ENCODE measurements at places on chromosomes 2 and 18. TPM values are rescaled to one million over a fixed set of nuclear protein-coding genes. Genes with fewer than 3 reads are reported as not detected.

GRCh38 chr2:171553858-171554257 lies 31.6 kb downstream of the CYBRD1 start:
- DNase-seq: no peak

DNA sequence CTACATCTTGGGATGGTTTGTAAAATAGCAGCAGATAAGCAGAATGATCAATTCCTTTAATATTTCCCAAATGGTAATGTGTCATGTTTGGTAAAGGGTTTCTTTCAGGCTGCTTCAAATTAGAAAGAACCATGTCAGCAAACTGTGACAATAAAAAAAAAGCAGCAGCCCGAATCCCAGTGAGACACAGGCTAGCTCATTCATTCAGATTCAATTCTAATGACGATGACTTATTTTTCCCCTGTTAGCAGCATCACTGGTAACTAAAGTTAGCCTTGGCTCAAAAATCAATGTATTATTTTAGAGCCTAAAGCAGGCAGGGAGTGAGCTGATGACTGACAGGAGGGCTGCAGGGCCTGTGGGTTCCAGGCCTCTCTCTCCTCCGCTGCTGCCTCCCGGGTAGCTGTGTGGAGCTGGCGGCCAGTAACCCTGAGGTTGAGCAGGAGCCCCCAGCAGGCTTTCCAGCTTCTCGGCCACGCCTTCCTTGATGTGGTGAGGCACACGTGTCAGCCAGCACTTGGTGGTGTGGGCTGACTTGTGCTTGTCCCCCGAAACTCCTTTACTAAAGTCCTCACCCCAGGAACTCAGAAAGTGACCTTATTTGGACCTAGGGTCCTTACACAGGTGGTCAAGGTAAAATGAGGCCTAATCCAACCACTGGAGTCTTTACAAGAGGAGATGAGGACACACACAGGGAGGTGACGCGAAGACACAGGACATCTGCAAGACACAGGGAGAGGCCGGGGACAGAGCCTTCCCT lies 120.5 kb upstream of the HS6ST1 start:
- DNase-seq: no peak

- no peak for DNase-seq
Observed at GRCh38 chr2:121398853-121399252, 113.9 kb upstream of the TFCP2L1 start.

DNA sequence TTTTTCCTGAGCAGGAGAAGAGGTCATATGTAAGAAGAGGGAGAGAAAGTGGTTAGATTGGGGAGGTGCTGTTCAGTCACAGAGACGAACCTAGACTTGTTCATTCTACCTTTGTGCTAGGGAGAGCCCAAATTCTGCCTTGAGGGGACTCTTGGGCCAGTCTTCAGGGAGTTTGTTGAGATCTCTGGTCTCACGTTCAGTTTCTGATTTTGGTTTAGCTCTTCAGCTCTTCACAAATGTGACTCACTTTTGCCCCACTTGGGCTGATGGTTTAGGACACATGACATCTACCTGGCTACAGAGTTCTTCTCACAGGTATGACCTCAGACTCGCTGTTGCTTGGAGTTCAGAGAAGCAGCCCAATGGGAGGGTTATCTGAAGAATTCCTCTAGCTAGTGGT lies 49.2 kb upstream of the DARS1 start:
- DNase-seq: no peak

TEX44 gene
- not detected for total RNA-seq

- no peak for DNase-seq
Observed at GRCh38 chr18:59690186-59690982, 6.8 kb downstream of the CCBE1 start.

- DNase-seq: no peak
Observed at GRCh38 chr18:31976242-31976641, 33.3 kb upstream of the TRAPPC8 start.

GRCh38 chr2:165401285-165401852 lies 68.1 kb upstream of the CSRNP3 start:
- no peak for DNase-seq

GRCh38 chr2:18284331-18284730 lies 276.1 kb downstream of the RDH14 start:
- no peak for DNase-seq

- no peak for DNase-seq
Observed at GRCh38 chr18:13477147-13477683, 249.1 kb downstream of the FAM210A start.

DNA sequence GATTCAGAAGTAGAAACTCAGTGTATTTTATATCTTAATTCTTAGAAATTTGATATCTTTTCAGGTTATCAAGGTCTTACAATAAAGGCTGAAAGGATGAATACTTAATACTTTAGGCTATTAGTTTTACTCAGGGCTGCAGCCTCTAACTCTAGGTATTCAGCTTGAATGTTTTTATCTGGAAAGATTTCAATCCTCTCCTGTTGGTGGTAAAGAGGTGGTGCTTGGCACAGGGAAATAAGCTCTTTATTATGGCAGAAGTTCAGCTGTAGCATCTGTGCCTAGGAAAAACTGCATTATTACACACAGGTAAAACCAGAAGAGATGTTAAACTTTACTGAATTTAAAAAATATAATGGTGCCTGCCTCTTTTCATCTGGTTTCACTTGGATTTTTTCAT lies 11.1 kb downstream of the ACVR2A start:
- no peak for DNase-seq
